ENCODE measurements at places on chromosomes 7 and 10.

DNA sequence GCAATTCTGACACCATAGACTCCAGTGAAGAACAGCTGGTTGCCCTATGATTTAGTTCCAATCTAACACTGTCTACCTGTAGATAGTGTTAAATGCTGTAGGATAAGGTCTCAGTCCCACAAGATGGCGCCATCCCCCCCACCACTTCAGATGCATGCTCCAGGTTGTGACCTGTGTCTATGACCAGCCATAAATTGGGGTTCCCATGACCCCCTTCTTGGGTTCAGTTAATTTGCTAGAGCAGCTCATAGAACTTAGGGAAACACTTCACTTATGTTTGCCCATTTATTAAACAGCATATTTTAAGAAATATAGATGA lies 13.1 kb downstream of the CCSER2 start:
- ATAC-seq, result no peak

GRCh38 chr10:121771966-121772365 lies 155.9 kb downstream of the ATE1 start:
- ATAC-seq, result no peak

DNA sequence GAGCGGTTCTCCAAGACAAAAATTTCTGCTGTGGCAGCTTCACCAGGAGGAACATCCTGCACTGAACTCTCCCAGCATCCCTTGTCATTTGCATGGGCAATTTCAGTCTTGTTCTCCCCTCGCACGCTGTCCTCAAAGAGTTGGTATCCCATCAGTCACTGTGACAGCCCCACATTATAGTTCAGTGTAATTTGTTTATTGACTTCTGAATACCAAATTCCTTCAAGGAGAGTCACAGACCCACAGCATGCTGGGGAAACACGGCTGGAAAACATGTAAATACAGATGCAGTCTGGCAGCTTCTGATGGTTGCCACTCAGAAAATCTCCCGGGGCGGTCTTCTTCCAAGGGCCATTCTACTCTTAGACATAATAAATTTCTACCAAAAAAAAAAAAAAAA lies 151.0 kb upstream of the NEBL start:
- no peak for ATAC-seq

- ATAC-seq, result no peak
Observed at GRCh38 chr10:4792381-4792780, 33.6 kb upstream of the AKR1E2 start.

DNA sequence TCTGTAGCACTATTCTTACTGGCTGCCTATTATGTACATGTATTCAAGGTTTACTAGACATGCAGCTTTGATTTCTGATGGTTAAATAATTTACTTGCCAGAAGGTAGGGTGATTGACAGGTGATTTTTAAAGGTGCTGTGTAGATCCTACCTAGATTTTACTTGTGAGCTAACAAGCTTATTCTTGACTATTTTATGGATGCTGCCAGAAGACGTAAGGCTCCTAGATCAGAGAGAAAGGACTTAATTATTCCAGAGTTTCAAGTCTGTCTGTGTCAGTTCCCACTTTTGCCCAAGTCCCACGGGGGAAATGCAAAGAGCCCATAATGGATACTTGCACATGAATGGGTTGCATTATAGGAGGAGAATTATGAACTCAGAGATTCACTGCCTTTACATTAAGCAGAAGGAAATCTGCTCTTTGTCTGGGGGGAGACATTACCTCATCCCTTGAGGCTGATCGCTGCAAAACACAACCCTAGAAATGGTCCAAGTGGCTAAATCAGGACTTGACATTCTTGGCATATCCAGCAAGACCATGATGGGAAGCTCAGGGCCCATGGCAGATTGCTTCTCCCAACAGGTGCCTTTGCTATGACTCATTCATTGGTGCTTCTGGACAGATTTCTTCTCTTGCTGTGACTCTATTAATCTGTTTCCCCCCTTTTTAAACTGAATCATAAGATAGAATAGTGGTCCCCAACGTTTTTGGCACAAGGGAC lies 32.1 kb downstream of the GPR158 start:
- no peak for ATAC-seq

DNA sequence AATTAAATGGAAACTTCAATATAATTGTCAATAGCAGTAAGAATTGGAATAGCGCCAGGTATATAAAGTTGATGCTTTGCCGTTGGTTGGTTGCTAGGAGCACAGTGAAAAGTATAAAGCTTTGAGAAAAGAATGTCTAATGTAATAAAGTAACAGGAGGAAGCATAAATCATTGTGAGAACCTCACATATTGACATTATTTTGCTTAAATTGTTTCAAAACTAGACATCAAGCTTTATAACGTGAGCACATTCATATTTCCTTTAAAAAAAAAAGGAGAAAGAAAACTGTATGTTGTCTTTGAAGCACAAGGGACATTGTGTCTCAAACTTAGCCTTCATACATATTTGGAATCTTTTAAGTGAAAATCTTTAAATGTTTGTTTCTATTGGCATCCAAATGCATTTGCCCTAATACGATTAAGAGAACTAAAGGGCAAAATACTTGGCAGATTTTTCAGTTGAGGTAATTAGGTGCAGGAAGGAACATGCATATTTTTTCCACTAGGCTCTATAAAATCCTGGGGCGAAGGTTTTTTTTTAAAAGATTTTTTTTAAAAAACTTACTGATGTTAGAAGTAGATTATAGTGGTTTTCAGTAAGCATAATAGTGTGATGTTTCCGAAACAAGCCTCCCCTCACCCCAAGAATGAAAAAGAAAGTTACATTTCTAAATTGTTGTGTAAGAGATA lies 92.4 kb downstream of the ARID5B start:
- ATAC-seq, result peak; percentile 69

GRCh38 chr10:104260775-104261115 lies 6.1 kb downstream of the GSTO1 start:
- peak; percentile 86 for ATAC-seq

GRCh38 chr10:116915340-116915739 lies 66.0 kb downstream of the ENO4 start:
- no peak for ATAC-seq

Data from SK-N-SH treated with all-trans-retinoic acid at 6 μM for 48 hours (cell line).